Right atrium auricular region (tissue), 2 donors: ENCODE measurements at places on chromosomes 1 and 21. TPM values are rescaled to one million over a fixed set of nuclear protein-coding genes. Genes with fewer than 3 reads are reported as not detected.

DNA sequence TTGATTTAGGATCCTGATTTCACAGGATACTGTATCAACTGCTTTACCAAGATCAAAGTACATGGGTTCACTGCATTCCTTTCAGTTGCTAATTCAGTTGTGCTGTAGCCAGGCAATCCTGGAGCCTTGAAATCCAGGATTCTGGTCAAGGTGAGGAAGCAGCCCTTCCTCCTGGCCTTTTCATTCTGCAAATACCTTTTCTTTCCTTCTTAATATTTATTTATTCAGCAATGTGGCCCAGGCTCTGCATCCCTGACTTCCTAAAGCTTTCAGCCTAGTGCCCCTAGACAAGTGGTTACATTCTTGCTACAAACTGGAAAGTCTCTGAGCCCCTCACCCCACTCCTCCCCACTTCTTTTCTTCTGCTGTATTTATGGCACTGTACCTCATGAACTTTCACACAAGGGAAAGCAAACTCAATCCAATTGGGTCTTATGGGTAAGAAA is 16.2 kb downstream of the LRRC8D start:
- no peak for DNase-seq

GRCh38 chr1:60152891-60153290 is 79.3 kb upstream of the C1orf87 start:
- DNase-seq = no peak

- DNase-seq = no peak
Measured at GRCh38 chr1:46630719-46631118, 14.1 kb upstream of the MOB3C start.

DNA sequence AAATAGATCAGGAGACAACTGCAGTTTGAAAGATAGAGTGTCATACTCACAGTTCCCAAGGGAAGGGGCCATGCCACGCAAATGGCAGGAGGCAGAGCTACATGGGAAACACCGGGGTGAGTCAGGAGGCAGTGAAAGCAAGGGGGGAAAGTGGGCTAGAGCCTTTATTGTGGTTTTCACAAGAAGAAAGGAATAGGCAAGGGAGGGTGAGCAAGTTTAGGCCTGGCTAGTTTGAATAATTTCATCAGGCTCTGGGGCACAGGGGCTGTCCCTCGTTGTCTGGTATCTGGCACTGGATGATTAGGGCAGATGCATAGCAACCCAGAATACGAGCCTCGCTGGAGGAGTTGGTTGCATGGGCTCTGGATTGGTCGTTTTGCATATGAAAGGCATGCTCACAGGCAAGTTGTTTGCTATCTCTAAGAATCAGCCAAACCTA is 17.0 kb upstream of the ITLN2 start:
- no peak for DNase-seq

DNA sequence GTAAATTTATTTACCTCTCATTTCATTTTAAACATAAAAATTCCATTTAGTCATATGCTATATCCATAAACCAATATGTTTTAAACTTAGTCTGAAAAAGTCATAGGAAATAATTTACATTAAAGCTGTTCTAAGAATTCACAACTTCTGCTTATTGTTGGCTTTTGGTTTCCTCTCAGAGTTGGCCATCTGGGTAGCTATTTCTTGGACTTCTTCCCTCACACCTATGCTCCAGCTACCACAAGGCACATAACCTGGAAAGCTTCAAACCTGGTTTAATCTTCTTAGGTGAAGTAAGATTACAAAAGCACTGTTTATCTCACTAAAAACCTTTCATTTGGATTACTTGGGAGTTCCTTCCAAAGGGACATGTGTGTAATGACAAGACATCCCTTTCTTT is 29.8 kb downstream of the RBM11 start:
- no peak for DNase-seq

DNA sequence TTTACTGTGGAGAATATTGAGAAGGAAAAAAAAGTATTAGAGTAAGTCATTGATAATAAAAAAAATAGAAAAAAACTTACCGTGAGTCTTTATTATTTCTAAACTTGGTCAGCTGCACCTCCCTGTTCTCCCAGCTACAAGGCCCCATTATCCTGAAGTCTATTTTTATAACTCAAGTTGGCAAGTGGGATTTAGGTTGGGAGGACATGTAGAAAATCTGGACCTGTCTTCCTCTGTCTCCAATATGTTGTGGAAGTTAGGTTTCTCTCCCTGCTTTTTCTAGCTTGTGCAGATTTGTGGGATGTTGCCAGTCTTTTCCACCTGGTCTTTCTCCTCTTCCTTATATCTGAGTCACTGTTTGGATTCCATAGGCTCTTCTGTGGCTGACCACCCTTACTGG is 361.4 kb downstream of the HLX start:
- no peak for DNase-seq

DNA sequence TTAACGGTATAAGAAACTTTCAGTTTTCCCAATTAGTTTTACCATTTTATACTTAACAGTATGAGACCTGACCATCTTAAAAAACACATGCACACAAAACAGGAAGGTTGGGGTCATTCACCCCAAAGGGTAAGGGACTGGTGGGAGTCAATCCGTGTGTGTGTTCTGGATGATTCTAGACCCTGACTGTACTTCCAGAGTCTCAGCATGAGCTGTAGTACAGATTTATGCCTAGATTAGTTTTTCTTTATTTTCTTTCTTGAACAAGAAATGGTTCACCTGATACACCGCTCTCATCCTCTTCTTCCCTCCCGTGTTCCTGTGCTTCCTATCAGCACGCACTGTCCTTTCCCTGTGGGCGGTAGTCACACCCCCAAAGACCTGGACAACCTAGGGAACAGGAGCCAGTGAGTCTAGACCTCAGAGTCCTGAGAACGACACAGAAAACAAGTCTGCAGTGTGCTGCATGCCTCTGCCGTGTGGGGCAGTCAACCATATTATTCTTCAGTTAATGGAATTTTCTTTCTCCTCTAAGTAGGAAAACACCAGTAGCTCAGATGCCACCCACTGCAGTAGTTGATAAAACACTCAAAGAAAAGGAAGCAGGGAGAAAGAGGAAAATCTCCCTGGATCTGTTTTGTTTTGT is 38.9 kb upstream of the MRPS6 start:
- no peak for DNase-seq

The TMEM61 gene
- not detected for total RNA-seq
